CD4-positive, alpha-beta T cell (primary cell): ENCODE measurements at places on chromosomes 12 and 14.

- DNase-seq = no peak
Measured at GRCh38 chr14:24845851-24846250, 204.1 kb downstream of the STXBP6 start.

- no peak for DNase-seq
Measured at GRCh38 chr14:89121968-89122620, 294.9 kb downstream of the FOXN3 start.

DNA sequence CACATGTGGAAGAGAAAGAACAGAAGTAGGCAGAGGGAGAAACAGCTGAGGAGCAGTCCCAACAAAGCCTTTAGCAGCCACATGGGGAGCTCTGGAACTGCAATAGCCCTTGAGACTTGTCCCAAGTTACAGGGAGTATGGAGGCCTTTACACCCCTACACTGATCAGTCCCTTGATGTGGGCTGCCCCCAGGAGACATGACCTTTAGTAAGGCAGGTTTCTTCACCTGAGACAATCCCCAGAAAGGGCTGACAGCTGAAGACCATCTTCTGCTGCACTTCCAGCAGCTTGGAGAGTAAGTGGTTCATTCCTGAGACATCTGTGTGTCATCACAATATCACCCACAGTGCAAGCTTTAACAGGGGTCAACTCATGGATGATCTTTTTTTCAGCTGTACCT lies 8.6 kb upstream of the SNAPC1 start:
- DNase-seq = no peak

DNA sequence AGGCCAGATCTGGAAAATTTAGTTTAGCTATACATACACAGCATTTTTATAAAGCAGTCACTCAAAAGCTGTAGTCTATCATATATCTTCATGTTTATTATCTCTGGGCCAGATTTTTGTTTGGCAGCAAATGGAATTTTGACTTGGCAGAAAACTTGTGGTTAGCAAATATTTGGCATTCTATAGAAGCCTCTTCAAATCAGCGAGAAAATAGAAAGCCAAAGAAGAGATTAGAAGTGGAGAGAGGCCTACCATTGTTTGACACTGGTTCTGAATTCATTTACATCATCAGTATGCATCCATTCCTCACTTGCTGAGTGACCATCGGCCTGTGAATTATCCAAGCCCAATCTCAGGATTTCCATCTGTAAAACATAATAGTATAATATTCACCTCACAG lies 1077.6 kb downstream of the GALC start:
- DNase-seq = no peak

DNA sequence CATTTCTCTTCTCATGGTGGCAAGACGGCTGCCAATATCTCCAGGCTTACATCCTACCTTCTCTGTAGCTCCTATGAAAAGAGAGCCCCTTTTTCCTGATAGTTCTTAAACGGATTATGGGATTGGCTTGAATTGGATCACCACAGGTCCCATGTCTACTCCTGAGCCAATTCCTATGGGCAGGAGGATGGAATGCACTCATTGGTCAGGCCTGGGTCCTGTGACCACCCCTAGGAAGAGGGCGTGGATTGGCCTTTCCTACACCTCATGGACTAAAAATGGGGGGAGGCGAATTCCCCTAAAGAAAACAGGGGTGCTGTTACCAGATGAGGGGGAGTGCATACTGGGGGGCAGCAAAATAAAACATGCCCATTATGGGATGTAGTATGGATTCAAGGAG lies 108.8 kb downstream of the PTPN11 start:
- DNase-seq = no peak

DNA sequence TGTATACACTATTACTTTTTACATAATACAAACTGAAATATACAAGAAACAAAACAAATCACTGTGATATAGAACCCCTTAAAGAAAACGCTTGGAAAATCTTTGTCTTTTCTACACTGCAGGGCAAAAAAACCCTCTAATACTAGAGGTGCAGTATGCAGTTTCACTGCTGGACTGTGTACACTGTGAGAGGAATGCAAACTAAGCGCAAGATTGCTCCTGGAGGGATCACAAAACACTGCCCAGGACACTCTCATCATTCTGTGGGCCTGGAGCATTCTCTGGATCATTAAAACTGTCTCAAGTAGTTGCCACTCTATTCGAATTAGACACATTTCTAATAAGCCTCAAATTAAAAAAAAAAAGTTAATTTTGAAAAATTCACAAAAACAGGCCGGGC lies 217.6 kb downstream of the MED13L start:
- DNase-seq = no peak

- no peak for DNase-seq
Measured at GRCh38 chr12:84294246-84294645, 618.4 kb downstream of the SLC6A15 start.

- DNase-seq = no peak
Measured at GRCh38 chr12:25904442-25904841, 54.0 kb upstream of the RASSF8 start.

DNA sequence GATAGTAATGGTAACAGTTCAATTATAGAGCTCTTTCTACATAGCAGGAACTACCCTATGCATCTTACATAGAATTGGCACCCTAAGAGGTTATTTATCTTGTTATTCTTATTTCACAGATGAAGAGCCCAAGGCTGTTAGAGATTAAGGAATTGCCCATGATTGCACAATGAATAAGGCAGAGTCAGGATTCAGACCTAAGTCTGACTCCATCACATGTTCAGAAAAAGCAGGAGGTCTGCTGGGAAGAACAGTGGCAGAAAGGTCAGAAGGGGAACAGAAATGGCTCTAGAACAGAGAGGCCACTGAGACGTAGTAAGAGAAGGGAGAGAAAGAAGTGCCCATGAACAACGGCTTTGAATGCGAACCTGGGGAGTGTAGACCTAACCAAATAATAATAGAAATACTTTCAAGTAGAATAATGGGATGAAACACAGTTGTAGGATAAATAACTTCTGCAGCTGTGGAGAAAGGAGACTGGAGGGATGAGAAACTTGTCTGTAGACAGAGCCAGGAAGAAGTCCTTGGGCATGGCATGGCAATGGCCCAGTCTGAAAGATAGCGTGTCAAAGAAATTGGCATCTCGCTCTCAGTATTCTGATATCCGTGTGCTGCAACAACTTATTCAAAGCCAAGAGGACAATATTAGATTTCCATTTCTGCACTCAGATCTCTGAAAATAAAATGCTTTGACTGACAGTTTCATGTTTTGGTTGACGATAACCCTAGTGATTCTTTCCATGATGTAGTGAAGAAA lies 17.6 kb downstream of the MYBPC1 start:
- no peak for DNase-seq

GRCh38 chr12:17371491-17372215 lies 718.3 kb downstream of the RERGL start:
- DNase-seq = no peak
